AG09319 (cell line): ENCODE measurements at places on chromosomes 11 and 22.

DNA sequence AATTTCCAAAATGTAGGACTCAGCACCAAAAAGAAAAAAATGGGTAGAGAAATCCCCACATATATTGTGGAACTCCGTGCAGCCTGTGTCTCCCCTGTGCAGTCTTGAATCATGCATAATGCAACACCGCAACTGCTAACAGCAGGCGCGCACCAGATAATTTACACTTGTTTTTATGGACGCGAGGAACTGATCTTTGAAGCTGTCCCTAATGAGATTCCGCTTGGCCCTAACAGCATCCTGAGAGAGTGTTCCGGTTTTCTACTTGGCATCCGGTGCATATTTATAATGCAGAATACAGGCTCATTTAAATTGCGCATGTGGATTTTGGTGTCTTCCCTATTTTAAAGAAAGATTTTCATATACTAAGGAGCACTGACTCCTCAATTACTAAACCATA is 21.1 kb downstream of the MPPED2 start:
- no peak for DNase-seq

DNA sequence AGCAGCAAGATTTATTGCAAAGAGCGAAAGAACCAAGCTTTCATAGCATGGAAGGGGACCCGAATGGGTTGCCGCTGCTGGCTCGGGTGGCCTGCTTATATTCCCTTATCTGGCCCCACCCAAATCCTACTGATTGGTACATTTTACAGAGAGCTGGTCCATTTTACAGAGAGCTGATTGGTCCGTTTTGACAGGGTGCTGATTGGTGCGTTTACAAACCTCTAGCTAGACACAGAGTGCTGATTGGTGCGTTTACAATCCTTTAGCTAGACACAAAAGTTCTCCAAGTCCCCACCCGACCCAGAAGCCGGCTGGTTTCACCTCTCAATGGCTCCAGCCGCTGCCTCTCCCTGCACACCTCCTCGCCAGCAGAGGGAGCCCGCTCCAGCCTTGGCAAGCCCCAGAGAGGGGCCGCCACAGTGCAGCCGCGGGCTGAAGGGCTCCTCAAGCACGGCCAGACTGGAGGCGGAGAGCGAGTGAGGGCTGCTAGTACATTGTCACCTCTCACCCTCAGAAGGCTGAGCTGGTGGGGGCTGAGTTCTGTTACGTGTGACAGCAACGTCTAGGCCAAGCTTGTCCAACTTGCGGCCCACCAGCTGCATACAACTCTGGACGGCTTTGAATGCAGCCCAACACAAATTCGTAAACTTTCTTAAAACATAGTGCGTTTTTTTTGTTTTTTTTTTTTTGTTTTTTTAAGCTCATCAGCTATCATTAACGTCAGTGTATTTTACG is 8.7 kb downstream of the PTH start:
- DNase-seq, result no peak

- DNase-seq, result no peak
Measured at GRCh38 chr11:12215181-12215593, 104.8 kb downstream of the MICAL2 start.

GRCh38 chr11:44404301-44404700 is 94.4 kb upstream of the ALX4 start:
- no peak for DNase-seq

GRCh38 chr11:127632976-127633680 is 632.6 kb upstream of the KIRREL3 start:
- DNase-seq, result no peak

DNA sequence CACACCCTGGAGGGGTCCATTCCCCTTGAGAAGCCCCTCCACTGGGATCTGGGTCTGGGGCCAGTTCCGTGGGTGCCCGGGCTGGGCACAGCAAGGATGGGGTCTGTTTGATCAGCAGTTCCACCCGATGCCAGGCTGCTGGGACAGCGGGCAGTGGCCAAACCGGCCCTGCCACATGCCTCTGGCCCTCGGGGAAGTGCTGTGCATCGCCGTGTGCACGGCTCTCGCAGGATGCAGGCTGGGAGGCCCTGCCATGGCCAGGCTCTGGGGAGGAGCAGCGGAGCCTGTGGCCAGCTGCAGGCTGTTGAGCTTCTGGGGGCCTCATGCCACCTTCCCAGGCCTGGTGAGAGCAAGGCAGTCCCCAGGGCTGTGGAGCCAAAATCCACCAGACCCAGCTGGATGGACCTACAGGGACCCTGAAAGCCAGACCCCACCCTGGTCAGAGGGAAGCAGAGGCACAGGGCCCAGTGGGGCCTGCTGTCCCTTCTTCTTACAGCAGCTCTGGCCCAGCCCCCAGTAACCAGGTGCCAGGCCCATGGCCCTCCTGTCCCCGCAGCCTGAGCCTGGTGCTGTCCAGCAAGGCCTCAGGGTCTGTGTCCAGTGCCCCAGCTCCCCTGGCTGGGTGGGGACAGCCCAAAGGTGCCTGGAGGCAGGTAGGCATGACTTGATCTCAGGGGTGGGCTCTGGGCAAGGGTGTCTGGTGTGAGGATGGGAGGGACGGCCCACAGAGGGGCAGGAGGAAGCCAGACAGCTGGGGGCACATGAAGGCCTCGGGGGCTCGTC is 57.3 kb downstream of the WNT7B start:
- no peak for DNase-seq
